ENCODE measurements at places on chromosomes 2 and 18. TPM values are rescaled to one million over a fixed set of nuclear protein-coding genes. Genes with fewer than 3 reads are reported as not detected.

DNA sequence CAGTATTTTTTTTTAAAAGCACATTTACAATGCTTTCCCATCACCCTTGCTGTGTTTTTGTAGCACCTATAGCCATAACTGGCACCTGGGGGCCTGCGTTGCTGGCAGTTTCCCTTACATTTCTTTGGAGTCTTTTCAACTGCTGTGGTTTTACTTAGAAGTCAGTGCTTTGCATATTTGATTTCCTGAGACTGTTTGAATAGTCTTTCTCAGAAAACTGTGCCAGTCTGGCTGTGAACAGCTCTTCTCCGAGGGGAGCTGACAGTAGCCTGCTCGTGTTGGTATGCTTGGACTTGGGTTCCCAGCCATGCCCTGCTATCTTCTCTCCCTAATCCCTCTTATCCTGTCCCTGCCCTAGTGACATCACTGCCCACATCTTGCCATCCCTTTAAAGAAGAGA lies 81.5 kb downstream of the DPP4 start:
- no peak for DNase-seq
- H3K4me1 ChIP-seq = no peaks in the 10 kb centered on the region
- no peaks in the 10 kb centered on the region for H3K27me3 ChIP-seq
- no peak overlapping the region for H3K4me3 ChIP-seq
- no peak overlapping the region for H3K27ac ChIP-seq

GRCh38 chr2:238097988-238098871 lies 1.9 kb upstream of the ESPNL start:
- H3K27ac ChIP-seq = no peak overlapping the region
- H3K36me3 ChIP-seq = no peaks in the 10 kb centered on the region
- H3K4me3 ChIP-seq = no peak overlapping the region
- H3K27me3 ChIP-seq = no peaks in the 10 kb centered on the region
- peak; percentile 89 for DNase-seq
- no peaks in the 10 kb centered on the region for H3K4me1 ChIP-seq

DNA sequence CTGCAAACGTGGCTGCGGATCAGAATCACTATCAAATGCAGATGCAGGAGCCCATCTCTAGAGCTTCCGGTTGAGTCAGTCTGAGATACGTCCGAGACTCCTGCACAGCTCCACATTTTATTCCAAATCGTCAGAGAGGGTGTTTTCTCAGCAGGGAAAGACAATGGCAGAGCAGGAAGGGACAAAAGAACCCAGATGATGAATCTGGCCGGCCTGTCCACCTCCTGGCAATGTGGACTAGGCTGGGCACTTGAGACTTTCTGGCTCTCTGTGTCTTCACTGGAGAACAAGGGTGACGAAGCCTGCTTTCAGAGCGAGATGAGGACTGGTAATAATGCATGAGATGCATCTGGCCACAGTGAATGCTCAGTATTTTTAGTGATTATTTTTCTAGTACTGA lies 255.9 kb upstream of the MYT1L start:
- H3K4me3 ChIP-seq = no peak overlapping the region
- H3K27me3 ChIP-seq = no peaks in the 10 kb centered on the region
- peaks cover 4% of the 10 kb centered on the region for H3K4me1 ChIP-seq
- H3K27ac ChIP-seq = no peak overlapping the region

GRCh38 chr2:656676-657075 lies 20.5 kb downstream of the TMEM18 start:
- no peaks in the 10 kb centered on the region for H3K36me3 ChIP-seq
- no peak for DNase-seq
- no peaks in the 10 kb centered on the region for H3K4me1 ChIP-seq
- no peaks in the 10 kb centered on the region for H3K27me3 ChIP-seq

DNA sequence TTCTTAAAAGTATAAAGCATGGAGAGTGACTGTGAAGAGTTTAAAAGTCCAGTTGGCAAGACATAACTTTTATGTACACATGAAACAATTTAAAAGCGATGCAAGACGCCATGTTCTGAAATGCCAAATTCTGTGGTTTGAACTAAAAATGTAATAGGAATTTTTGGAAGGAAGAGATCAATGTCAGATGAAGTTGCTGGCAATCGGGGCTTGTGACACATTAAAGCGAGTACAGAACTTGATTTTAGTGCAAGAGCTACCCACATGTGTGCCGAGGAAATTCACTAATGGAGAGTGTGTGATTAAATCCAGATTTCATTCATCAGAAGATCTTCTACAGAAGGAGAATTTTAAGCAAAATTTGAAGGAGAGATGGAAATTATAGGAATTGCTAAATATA lies 220.2 kb upstream of the CCDC68 start:
- no peak overlapping the region for H3K27ac ChIP-seq
- no peak overlapping the region for H3K4me3 ChIP-seq
- DNase-seq = peak; percentile 10
- H3K36me3 ChIP-seq = no peaks in the 10 kb centered on the region

DNA sequence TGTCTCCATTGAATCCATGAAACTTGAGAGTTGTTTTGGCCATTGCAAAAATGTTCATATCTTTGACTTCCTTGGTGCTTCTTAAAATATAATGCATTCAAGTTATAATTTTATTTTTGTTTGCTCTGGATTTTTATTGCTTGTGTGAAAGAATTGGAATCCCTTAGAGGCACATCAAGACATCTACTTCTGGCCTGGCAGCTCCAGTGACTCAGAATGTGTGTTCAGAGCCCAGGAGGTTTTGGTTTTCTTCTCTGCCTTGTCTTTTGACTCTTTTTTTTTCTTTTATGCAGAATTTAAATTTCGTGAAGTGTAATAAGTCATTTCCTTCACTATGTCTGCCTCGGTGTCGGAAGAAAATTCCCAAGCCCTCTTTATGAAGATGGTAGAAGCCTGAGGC lies 180.2 kb downstream of the LTBP1 start:
- H3K36me3 ChIP-seq = no peaks in the 10 kb centered on the region
- H3K27me3 ChIP-seq = no peaks in the 10 kb centered on the region
- no peak overlapping the region for H3K27ac ChIP-seq
- no peak for DNase-seq
- H3K4me3 ChIP-seq = no peak overlapping the region

DNA sequence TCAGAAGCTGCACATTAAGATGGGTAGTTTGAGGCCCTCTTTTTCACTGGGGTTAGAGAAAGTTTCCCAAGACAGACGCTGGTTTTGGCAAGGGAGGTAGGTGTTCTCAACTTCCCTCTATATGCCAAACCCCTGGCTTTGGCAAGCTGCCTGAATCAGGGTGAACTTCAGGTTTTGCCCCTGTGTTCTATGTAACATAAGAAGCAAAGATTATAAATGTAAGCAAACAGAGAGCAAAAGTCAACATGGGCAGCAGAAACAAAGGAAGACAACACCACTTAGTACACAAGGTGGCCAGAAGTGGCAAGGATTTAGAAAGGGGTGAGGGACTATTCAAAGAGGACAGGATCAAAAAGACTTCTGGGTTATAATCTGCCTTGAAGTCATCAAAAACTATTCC lies 70.5 kb upstream of the TFCP2L1 start:
- no peak overlapping the region for H3K27ac ChIP-seq
- DNase-seq = no peak
- H3K36me3 ChIP-seq = peaks cover 90% of the 10 kb centered on the region
- peaks cover 2% of the 10 kb centered on the region for H3K4me1 ChIP-seq
- no peaks in the 10 kb centered on the region for H3K27me3 ChIP-seq

DNA sequence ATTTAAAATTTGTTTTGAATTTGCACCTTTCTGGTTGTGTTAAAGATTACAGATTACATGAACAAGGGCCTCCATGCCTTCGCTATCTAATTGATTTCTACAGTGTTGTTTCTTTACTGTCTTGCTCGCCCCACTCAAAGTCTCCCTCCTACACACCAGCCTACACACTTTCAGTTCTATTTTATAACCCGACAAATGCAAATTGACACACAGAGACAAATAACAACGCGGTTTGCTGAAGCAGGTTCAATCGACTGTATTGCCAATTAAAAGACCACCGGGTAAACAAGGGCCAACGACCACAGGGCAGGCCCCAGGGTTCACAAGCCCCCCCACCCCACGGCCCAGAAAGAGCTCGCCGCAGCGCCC lies 869 bp downstream of the STARD7 start:
- H3K4me1 ChIP-seq = peaks cover 61% of the 10 kb centered on the region
- H3K36me3 ChIP-seq = no peaks in the 10 kb centered on the region
- H3K4me3 ChIP-seq = peak overlapping the region; percentile 92
- H3K27ac ChIP-seq = peak overlapping the region; percentile 98

- no peak overlapping the region for H3K27ac ChIP-seq
- no peaks in the 10 kb centered on the region for H3K27me3 ChIP-seq
- H3K4me1 ChIP-seq = no peaks in the 10 kb centered on the region
- no peaks in the 10 kb centered on the region for H3K36me3 ChIP-seq
- no peak for DNase-seq
Measured at GRCh38 chr2:145026456-145027455, 506.8 kb upstream of the ZEB2 start.

DNA sequence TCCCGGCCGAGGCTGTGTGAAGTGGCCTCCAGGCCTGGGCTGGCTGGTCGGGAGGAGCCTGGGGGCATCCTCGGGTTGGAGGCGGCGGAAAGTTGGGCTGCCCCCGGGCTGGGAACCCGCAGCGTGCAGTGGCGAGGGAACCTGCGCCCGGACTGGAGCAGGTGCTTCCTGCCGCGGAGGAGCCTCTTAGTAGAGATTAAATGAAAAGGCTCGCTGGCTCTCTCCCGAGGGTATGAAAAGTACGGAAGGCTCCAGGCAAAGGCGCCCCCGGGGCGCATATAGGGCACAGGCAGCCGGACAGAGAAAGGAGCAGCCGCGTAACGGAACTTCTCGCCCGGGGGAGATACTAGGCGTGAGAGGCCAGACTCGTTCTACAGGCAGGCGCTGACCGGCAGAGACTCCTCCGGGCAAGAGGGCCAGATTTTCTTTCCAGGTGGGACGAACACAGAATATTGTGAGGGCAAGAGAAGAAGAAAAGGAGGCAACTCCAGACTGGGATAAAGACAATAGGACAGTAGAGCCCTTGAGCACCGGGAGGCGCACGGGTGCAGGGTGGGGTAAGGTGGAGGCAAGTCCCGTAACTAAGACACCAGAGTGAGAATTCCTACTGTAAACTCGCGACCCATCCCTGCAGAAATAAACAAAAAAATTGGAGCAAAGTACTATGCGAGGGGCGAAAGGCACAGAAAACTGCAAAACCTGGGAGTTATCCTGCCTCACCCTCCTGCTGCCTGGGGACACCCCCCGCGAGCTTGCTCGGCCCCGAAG lies 816 bp downstream of the CDH2 start:
- H3K4me1 ChIP-seq = peaks cover 33% of the 10 kb centered on the region
- H3K36me3 ChIP-seq = no peaks in the 10 kb centered on the region

GRCh38 chr2:10814571-10815331 lies 2.2 kb upstream of the PDIA6 start:
- DNase-seq = no peak
- H3K27me3 ChIP-seq = no peaks in the 10 kb centered on the region
- H3K27ac ChIP-seq = no peak overlapping the region
- no peak overlapping the region for H3K4me3 ChIP-seq
- H3K4me1 ChIP-seq = peaks cover 22% of the 10 kb centered on the region

DNA sequence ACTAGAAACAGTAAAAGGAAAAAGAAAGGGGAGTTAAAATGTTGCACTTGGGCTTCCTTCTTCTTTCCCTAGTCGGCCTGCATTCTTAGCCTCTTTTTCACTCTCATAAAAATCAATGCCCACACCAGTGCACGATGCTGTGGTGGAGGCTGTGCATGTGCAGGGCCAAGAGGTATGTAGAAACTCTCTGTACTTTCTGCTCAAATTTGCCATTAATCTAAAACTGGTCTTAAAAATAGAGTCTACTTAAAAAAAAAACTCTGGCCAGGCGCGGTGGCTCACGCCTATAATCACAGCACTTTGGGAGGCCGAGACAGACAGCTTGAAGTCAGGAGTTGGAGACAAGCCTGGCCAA lies 11.1 kb downstream of the TRAPPC8 start:
- peaks cover 10% of the 10 kb centered on the region for H3K4me1 ChIP-seq
- H3K36me3 ChIP-seq = peaks cover 9% of the 10 kb centered on the region
- H3K27me3 ChIP-seq = no peaks in the 10 kb centered on the region
- H3K4me3 ChIP-seq = no peak overlapping the region

- no peak overlapping the region for H3K4me3 ChIP-seq
- H3K4me1 ChIP-seq = peaks cover 15% of the 10 kb centered on the region
- no peak for DNase-seq
- no peaks in the 10 kb centered on the region for H3K27me3 ChIP-seq
- H3K36me3 ChIP-seq = no peaks in the 10 kb centered on the region
Measured at GRCh38 chr2:98088261-98088660, 1.3 kb downstream of the VWA3B start.

DNA sequence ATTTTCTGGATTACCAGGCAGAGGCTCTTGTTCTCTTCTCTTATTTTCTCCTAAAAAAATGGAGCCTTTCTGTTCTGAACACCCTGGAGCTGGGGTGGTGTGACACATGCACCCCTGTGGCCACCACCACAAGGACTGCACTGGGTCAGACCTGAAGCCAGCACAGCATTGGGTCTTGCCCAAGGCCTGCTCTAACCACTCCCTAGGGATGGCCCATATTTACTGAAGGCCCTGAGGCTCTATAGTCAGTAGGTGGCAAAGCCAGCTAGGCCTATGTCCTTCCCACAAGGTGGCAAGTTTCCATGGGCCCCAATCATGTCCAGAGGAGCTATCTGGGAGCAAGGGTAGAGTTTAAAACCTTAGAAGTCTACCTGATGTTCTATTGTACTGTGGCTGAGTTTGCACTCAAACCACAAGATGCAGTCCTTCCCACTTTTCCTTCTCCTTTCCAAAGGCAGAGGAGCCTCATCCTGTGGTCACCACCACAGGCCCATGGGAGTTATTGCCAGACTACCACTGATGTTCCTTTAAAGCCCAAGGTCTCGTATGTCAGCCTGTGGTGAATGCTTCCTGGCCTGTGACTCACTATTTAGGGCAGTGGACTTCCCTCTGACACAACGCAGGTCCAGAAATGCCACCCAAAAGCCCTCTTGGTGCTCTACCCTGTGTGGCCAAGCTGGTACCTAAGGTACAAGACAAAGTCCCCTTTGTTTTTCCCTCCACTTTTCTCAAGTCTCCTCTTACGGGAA lies 15.0 kb upstream of the FMNL2 start:
- no peaks in the 10 kb centered on the region for H3K4me1 ChIP-seq
- H3K27ac ChIP-seq = no peak overlapping the region
- H3K27me3 ChIP-seq = no peaks in the 10 kb centered on the region
- no peak overlapping the region for H3K4me3 ChIP-seq

GRCh38 chr18:3332376-3332775 lies 70.4 kb downstream of the MYL12B start:
- H3K27ac ChIP-seq = no peak overlapping the region
- DNase-seq = no peak
- H3K4me1 ChIP-seq = no peaks in the 10 kb centered on the region
- H3K36me3 ChIP-seq = no peaks in the 10 kb centered on the region
- no peaks in the 10 kb centered on the region for H3K27me3 ChIP-seq

The ZNF385B gene
- total RNA-seq = 2.2 TPM

The PLGLB2 gene
- total RNA-seq = 0.98 TPM

The ZFAND2B gene
- 33.6 TPM for total RNA-seq

The RTP5 gene
- total RNA-seq = 0.17 TPM

The ATP8B1 gene
- total RNA-seq = 18.9 TPM

The GULP1 gene
- 49.0 TPM for total RNA-seq

The KLHL29 gene
- total RNA-seq = 22.0 TPM

The LINC00305 gene
- not detected for total RNA-seq

The EIF5B gene
- total RNA-seq = 43.7 TPM

The C2orf80 gene
- total RNA-seq = not detected

The SLC5A7 gene
- 1.2 TPM for total RNA-seq

The BARD1 gene
- 24.1 TPM for total RNA-seq

The CUL3 gene
- total RNA-seq = 50.9 TPM

All from esophagus muscularis mucosa (tissue), 4 donors.